ENCODE measurements at places on chromosomes 13 and 19.

- DNase-seq, result no peak
Observed at GRCh38 chr19:15539638-15540037, 31.3 kb downstream of the CYP4F22 start.

GRCh38 chr13:58869566-58869965, 1238.0 kb downstream of the PCDH17 start:
- DNase-seq, result no peak

- no peak for DNase-seq
Observed at GRCh38 chr13:86000546-86000945, 201.3 kb upstream of the SLITRK6 start.

DNA sequence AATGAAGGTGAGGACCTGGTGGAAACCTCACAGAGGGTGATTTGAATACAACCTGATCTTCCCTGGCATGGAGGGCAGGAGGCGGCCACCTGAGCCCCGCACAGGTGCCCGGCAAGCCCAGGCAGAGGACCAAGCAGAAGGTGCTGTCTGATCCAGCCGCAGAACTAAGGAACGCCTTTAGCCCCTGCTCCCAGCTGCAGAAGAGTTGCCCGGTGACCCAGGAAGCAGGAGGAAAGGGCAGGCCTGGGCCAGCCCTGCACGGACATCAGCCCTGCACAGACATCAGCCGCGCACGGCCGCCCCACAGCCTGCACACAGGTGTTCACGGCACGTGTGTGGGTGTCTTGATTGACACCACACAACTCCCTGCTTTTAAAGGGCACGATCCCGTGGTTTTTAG, 43.1 kb downstream of the RASA3 start:
- DNase-seq, result no peak

- no peak for DNase-seq
Observed at GRCh38 chr13:39134574-39134973, 96.3 kb downstream of the NHLRC3 start.

- DNase-seq, result no peak
Observed at GRCh38 chr13:113216254-113217048, 7.0 kb downstream of the CUL4A start.

GRCh38 chr19:1351381-1351851, 32.3 kb upstream of the NDUFS7 start:
- DNase-seq, result no peak

DNA sequence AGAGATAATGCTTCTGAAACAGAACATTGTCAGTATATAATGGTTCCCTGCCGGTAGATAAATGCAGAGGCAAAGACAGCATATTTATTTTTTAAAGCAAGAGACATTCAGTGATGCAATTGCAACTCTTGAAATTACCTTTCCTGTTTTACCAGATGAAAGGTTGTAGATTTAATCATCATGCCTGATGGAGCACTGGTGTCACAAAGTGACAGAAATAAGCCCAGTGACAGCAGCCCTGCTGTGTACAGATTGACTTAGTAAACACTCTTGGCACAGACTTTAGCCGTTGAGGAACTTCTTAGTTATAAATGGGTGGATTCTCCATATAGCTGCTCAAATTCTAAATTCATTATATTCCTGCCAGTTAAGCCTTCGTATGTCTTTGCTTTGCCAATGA, 172.5 kb downstream of the ITGBL1 start:
- DNase-seq, result no peak

- DNase-seq, result peak; percentile 93
Observed at GRCh38 chr19:58097781-58098681, at the start of gene ZSCAN18. TSS of gene ZSCAN18 (minus strand) at chr19:58098231. CDS start at chr19:58090267, 7,964 bp downstream.

DNA sequence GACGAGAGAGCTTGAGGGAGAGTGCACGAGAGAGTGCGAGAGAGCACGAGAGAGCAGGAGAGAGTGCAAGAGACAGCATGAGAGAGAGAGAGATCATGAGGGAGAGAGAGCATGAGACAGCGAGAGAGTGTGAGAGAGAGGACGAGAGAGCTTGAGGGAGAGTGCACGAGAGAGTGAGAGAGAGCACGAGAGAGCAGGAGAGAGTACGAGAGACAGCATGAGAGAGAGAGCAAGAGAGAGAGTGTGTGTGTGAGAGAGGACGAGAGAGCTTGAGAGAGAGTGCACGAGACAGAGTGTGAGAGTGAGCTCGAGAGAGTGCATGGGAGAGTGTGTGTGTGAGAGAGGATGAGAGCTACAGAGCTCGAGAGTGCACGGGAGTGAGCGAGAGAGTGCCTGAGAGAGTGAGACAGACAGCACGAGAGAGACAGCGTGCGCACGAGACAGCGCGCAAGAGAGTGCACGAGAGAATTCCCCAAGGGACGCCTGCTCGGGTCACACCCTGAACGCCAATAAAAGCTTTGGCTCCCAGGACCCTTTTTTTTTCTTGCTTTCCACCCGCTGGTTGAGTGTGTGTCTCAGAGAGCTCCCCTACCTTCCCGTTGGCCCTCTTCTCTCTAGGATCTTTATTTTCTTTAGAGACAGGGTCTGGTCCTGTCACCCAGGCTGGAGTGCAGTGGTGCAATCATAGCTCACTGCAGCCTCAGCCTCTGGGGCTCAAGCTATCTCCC, 3.7 kb downstream of the CD70 start:
- no peak for DNase-seq

GRCh38 chr13:39107561-39107960, 69.3 kb downstream of the NHLRC3 start:
- no peak for DNase-seq

DNA sequence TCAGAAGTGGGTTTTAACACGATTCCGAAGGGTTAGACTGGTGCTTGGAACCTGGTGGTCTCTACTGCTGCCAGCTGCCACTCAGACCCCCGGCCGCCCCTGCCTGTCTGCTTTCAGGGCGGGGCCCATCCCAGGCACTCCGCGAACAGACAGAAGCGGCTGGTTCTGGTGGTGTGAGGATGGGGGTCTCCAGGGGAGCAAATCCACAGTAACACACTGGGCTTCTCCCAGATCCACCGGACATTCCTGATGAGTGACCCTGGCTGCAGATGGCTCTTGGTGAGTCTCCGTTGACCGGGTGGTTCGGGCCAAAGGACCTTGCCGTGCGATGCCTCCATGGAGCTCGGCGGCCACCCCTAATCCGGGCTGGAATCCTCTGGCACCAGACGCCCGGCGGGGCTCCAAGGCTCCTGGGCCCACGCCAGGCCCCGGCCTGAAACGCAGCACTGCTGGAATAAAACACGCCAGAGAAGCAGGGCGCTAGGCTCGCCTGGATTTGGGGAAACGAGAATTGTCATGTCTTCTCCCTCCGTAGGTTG, 2.1 kb upstream of the PTBP1 start:
- DNase-seq, result no peak

DNA sequence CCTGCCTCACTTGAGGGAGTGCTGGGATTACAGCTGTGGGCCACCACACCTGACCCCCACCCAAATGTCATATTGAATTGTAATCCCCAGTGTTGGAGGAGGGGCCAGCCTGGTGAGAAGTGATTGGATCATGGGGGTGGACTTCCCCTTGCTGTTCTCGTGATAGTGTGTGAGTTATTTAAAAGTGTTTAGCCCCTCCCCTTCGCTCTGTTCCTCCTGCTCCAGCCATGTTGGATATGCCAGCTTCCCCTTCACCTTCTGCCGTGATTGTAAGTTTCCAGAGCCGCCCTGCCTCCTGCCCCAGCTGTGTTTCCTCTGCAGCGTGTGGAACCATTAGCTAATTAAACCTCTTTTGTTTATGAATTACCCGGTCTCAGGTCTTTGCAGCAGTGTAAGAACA, 13.7 kb downstream of the CHAMP1 start:
- no peak for DNase-seq

- no peak for DNase-seq
Observed at GRCh38 chr13:57409121-57409520, 222.4 kb upstream of the PCDH17 start.

- no peak for DNase-seq
Observed at GRCh38 chr13:70829748-70830147, 721.5 kb upstream of the KLHL1 start.

- peak; percentile 15 for DNase-seq
Observed at GRCh38 chr13:99614465-99614885, 113.2 kb downstream of the TM9SF2 start.

GRCh38 chr13:35489050-35489449, 12.6 kb upstream of the MAB21L1 start:
- DNase-seq, result no peak

DNA sequence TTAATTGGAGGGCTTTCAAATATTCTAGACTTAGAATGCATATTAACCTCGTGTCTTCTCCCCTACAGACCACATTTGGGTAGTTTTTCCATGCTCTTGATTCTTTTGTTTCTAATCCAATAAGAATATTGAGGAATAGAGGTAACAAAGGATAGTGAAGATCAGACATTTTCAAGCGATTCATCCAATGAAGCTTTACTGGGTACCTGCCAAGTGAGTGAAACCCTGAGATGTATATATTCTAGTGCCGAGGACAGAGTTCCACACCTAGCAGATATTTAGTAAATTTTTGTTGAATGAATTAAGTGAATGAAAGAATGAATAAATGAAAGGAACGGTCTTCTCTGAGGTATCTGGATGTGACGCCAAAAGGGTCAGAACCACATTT, 442 bp upstream of the RFC3 start:
- DNase-seq, result no peak

GRCh38 chr19:7115721-7116120, 46.2 kb downstream of the ZNF557 start:
- DNase-seq, result no peak

- peak; percentile 66 for DNase-seq
Observed at GRCh38 chr13:26785838-26786630, 25.4 kb upstream of the GPR12 start.

DNA sequence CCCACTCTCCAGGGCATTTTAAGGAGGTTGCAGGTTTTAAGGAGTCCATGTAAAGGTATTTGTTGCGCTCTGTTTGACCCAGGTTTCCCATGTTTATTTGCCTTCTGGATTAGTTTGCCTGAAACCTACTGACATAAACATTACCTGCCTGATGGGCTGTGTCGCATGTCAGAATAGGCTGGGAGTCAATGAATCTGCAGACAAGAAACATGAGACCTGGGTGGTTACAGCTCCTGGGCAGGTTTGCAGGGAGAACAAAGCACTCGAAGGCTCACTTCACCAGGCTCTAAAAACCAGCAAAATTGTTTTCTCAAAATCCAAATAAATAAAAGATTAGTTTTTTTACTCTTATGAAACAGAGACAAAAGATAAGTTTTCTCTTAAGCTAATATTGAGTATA, 114.4 kb upstream of the SERTM1 start:
- no peak for DNase-seq

GRCh38 chr19:2214251-2214650, 21.9 kb downstream of the PLEKHJ1 start:
- DNase-seq, result no peak

DNA sequence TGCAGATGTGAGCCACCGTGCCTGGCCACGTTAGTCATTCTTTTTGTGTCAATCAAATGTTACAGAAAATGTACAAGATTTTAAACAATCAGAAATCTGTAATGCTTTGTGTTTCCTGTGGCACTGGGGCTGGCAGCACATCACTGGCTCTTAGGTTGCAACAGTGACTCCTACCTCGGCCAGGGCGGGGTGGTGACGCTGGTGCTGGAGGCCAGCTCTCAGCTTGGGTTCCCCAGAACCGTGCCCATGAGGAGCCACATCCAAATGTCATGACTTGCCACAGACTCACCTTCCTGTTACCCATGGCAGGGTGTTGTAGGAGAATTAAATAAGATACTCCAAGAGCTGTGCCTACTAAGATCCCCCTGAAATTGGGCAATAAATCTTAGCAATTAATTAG, 161.7 kb downstream of the TEX29 start:
- no peak for DNase-seq

DNA sequence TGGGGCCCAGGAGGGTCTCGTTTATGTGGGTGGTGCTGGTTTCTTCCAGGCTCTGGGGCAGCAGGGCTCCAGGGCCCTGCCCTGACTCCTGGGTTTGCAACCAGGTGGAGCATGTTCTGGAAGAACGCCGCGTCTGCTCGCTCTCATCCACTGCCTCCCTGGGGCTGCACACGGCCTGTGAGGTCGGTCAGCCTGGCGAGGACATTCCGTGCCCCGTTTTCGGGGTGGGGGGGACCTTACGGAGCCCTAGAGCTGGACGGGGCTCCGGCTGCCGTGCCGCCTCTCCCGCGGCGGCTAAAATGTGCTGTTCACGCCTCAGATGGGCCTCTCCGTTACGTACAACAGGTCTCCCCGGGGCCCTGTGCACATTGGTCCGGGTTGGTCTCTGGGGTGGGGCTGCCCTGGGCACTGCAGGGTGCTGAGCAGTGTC, 3.3 kb downstream of the GNA11 start:
- DNase-seq, result no peak

GRCh38 chr13:56923626-56924140, 217.0 kb upstream of the PRR20A start:
- no peak for DNase-seq

GRCh38 chr13:93244141-93244917, 17.7 kb downstream of the GPC6 start:
- no peak for DNase-seq

DNA sequence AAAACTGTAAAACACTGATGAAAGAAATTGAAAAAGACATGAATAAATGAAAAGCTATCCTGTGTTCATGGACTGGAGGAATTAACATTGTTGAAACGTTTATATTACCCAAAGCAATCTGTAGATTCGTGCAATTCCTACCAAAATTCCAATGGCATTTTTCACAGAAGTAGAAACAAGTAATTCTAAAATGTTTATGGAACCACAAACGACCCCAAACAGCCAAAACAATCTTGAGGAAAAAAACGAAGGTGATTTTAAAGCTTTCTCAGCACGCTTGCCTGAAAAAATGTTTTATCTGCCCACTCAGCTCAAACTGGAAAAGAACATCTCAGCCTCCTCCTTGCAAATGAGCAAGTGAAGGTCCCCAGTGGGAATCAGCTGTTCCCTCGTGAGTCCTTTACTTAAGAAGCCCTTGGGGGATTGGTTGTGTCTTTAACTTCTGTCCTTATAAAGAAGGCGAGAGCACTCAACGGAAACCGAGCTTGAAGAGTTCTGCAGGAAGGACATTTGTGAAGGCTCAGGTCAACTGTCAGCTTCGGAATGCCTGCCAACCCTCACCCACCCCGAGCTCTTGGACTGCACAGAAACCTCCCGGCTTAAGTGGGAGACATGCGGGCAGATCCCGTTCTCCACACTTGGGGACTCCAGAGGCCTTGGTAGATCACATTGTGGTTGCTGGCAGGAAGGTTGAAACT, 256.0 kb upstream of the IRS2 start:
- no peak for DNase-seq

DNA sequence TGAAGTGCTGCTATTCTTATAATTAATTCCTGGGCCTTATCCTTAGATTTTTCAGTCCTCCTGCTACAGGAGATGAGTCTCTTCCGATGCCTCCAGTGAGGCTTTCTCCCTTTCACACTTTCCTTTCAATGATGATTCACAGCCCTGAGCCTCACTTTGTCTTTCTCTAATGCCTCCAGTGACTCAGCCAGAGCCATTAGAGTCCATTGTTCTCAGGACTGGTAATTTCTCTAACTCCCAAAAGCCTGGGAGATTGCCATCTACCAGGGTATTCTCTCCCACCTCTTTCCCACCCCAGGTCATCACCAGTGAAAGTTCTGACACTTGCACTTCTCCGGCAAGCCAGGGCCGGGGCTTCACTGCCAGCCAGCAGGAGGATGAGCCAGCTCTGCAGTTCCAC, 49.6 kb upstream of the ARGLU1 start:
- DNase-seq, result no peak

GRCh38 chr19:12647490-12648071, 19.0 kb downstream of the MAN2B1 start:
- DNase-seq, result no peak

- DNase-seq, result peak; percentile 77
Observed at GRCh38 chr19:1942078-1942933, 1.3 kb downstream of the CSNK1G2 start.
